GM23248 (cell line): ENCODE measurements at places on chromosomes 11 and 22.
A peak's percentile ranks its signal among the peaks of the same experiment; 100 is the strongest.

DNA sequence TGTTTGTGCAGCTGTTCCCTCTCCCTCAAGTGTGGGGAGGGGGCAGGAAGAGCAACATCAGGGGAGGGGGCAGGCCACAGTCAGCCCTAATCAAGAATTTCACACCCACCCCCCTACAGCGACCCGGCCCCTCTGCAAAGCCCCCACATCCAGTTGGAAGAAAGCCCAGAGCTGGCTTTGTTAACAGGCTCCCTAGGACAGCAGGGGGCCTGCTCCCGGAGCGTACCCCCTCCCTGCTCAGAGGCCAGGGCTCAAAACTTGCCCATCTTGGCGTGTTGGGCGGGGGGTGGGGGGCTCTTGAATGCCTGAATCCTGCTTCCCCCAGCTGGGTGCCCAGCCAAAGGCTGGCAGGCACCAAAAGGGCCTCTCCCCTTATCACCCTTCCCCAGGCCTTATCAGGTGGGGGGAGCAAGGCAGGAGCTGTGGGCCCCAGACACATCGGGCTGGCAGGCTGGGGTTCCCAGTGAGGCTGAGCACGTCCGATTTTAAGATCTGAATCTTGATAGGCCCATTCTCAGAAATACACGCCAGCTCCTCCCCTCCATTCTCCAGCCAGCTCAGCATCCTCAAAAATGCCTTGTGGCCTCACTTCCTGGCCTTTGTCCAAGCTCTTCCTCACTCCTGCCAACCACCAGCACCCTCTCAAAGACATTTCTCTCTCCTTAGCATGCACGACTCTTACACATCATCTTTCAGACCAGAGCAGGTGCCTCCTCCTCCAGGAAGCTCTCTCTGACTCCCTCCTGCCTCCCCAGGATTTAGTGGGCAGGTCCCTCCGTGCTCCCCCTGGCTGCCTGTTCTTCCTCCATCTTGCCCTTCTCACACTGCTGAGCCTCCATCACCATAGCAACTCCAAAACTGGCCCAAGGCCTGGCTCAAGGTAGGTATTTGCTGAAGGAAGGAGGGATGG is 384.8 kb downstream of the MN1 start:
- DNase-seq = peak; percentile 90

- peak; percentile 96 for DNase-seq
These were observed 64.2 kb downstream of the CACNA1I start for GRCh38 chr22:39634530-39635405.

- peak; percentile 65 for DNase-seq
These were observed 193.6 kb upstream of the DDI1 start for GRCh38 chr11:103842795-103843194.

- DNase-seq = peak; percentile 29
These were observed 39.7 kb upstream of the GLYAT start for GRCh38 chr11:58771458-58771855.
